ENCODE measurements at places on chromosomes 12 and 14.

DNA sequence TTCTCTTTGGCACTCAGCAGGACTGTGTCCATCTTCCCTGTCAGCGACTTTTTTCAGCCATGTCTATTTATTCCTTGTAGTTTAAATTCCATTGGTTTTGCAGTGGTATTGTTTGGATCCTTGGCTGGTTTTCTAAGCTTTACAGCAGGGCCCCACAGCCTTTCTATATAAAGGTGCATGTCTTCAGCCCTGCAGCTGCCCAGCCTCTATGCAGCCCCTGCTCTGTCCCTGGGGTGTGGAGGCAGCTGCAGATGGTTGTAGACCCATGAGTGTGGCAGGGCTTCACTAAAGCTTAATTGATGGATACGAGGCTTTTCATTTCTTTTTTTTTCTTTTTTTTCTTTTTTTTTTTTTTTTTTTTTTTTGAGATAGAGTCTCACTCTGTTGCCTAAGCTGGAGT, 29.7 kb downstream of the SFSWAP start:
- DNase-seq = no peak

DNA sequence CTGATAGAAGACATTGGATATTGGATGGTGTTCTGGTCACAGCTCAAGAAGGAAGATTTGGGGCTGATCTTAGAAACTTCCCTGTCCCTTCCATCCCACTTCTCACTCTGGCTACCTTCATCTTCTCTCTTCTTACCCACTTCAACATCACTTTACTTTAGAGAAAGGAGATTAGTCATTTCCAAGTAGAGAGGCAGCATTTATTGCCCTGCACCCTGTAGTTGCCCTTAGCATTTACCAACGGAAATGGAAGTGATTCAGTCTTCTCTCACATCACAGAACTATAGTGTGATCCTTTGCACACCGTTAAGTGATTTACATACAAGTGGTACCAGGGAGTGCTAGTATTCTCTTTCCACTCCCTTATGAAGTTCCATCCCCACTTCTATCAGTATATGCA, 52.4 kb downstream of the PHLDA1 start:
- DNase-seq = no peak

DNA sequence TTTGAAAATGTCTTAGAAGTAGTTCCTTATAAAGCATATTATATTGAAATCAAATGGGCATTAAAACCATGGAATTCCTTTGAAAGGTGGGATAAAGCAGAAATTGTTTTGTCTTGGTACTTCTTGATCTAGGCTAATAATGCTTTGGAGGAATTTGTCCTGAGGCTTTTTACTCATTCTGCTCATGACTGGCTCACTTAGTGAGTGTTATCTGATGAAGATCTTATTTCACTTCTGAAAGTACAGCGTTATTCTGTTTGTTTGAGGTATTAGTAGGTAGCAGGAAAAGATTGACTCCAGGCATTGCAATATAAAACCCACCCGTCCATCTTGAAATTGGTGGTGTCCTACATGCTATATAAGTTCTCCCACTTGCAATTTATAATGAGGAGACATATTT, 5.5 kb downstream of the C12orf71 start:
- DNase-seq = no peak

DNA sequence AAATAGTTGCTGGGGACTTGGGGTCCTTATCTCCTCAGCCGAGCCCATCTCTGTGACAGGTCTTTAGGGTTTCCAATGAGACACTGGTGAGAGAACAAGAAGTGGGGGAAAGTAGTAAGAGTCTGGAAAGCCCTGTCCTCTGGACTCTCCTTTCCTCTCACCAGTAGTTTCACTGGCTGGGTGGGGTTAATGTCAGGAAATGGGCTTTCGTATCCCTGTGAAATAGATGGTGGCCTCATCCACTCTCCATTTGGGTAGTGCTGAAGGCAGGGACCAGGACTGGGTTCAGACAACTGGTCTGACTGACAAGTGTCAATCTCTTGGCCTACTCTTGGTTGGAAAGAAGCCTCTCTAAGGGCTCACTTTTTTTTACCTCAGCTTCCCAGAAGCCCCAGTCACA, 7.5 kb downstream of the ZNF385A start:
- DNase-seq = no peak

- no peak for DNase-seq
Measured at GRCh38 chr12:108098374-108098773, 30.7 kb upstream of the WSCD2 start.

DNA sequence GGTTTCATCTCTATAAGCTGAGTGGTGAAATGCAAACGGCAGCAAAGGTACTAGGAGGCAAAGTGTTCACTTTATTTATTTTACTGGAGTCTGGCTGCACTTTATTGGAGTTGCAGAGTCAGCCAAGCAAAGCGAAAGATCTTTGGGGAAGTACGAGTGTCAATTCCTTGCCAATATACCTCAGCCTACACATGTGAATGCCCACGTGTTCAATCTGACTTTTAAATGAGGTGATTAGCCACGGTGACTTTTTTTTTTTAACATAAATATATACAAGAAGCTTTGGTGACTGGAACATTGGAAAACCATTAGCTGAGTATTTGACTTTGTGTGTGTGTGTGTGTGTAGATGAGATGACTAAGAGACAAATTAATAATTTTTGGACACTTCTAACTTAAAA, 178.8 kb downstream of the NTS start:
- no peak for DNase-seq

GRCh38 chr14:36580141-36580855, 2.1 kb downstream of the NKX2-8 start:
- DNase-seq = no peak

GRCh38 chr14:38836539-38836938, 266.5 kb downstream of the SEC23A start:
- DNase-seq = no peak

DNA sequence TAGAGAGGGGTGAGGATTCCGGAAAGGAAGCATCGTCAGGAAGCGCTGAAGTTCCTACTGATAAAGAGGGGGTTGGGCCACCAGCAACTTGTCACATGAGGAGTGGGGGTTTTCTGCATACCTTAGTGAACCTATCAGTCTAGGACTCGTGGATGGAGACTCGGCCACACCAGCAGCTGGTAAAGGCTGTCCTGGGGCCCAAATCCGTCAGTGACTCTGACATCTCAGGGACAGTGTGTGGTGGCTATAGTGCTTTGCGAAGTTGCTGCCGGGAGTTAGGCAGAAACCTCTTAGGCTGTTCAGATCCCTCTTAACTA, 16.4 kb downstream of the RNASE2 start:
- no peak for DNase-seq

GRCh38 chr14:32702562-32702961, 236.1 kb upstream of the NPAS3 start:
- peak; percentile 57 for DNase-seq

- DNase-seq = no peak
Measured at GRCh38 chr14:50762931-50763300, 68.0 kb downstream of the NIN start.

- no peak for DNase-seq
Measured at GRCh38 chr12:58938440-58938839, 18.1 kb upstream of the LRIG3 start.

DNA sequence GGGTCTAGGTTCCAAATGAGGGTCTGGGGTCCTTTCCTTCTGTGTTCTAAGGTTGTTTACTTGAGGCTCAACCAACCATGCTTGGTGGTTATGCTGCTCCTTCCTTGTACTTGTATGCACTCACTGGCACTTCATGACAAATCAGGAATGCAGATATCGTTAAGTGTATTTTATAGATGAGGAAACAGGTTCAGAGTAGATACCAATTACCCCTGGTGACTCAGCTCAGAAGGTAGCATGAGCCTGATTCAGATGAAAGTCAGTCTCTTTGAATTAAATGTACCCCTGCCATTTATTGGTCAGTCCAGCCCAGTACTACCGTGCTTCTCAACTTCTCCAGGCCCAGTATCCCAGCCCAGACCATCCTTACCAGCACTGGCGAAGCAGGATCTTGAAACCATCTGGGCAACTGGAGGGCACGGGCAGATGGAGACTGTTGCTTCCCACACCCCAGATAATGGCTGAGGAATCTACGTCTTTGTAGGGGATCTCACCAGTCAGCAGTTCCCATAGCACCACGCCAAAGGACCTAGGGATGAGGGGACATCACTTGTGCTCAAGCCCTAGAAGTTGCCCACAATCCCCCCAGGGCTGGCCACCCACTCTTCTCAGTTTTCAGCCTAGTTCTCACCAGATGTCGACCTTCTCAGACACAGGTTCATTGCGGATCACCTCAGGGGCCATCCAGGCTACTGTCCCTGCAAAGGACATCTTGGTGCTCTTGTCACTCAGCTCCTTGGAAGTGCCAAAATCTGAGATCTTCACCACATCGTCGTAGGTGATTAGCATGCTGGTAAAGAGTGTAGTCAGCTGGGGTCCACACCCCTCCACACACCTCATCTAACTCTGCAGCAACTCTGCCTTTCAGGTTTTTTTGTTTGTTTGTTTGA, 14.3 kb downstream of the MAP3K12 start:
- no peak for DNase-seq

GRCh38 chr12:26833743-26834490, 923 bp upstream of the ITPR2 start:
- DNase-seq = peak; percentile 79

Measured in lung (tissue), 17 donors.